ENCODE measurements at places on chromosomes 13 and 19.

GRCh38 chr13:46660857-46661256 is 107.9 kb downstream of the LRCH1 start:
- DNase-seq = no peak

- no peak for DNase-seq
Observed at GRCh38 chr13:112204346-112205327, 137.7 kb downstream of the SOX1 start.

GRCh38 chr19:23482829-23483228 is 87.6 kb upstream of the ZNF91 start:
- DNase-seq = no peak

GRCh38 chr19:3119693-3120380 is 16.0 kb upstream of the GNA15 start:
- no peak for DNase-seq

DNA sequence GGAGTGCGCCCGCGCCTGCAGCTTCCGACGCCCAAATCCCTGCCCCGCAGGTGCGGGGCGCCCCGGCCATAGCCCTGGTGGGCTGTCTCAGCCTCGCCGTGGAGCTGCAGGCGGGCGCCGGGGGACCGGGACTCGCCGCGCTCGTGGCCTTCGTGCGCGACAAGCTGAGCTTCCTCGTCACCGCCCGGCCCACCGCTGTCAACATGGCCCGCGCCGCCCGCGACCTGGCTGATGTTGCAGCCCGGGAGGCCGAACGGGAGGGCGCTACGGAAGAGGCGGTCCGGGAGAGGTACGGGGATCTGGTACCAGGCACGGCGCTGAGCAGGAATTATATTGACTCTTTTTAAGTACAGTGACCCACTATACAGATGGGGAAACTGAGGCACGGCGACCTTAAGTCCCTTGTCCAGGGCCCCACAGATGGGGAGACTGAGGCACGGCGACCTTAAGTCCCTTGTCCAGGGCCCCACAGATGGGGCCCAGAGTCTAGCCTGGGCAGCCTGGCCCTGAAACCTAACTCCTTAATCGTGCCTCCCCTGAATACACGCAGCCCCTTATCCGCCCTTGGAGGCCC is 586 bp downstream of the MRI1 start:
- no peak for DNase-seq

DNA sequence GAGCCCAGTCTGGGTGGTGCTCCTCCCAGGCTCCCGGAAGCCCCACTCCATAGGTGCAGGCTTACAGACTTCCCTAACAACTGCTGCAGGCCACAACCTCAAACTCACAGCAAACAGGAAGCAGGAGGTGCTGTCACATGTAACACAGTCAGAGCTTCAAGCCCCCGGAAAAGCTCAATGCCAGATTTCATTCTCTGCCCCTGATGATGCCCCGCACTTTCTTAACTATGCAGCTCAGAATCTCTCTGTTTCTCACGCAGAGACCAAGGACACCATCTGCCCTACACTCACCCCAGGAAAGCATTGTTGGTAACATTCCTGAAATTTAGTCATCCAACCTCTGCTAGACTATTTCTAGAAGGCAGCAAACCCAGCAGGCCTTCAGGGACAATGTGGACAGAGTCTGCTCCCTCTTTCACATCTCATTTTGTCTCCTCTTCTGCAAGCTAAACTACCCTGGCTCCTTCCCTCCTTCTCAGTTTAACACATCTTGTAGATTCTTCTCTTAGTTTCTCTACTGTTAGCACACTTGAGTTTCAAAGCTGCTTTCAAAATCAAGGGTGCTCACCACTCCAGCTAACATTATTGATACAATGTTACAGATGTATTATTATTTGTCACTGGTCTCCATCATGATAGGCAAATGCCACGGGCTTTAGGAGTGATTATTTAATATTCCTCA is 162.5 kb downstream of the KCTD12 start:
- DNase-seq = peak; percentile 11

DNA sequence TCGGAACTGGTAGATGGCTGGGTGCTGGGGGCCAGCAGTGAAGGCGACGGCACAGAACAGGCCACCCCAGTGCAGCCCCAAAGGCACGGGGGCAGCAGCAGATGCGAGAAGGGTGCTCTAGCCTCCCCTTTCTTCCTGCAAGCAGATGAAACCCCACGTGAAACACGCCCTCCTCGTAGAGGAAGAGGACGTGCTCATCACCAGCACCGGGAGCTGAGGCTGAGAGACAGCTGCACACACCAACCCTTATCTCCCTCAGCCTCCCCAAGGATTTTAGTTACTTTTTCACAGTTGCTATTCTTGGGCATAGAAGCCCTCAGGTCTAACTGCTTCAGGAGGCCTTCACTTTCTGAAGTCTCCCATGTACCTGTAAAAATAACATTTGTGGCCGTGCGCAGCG is 11.9 kb downstream of the ZNF787 start:
- no peak for DNase-seq

DNA sequence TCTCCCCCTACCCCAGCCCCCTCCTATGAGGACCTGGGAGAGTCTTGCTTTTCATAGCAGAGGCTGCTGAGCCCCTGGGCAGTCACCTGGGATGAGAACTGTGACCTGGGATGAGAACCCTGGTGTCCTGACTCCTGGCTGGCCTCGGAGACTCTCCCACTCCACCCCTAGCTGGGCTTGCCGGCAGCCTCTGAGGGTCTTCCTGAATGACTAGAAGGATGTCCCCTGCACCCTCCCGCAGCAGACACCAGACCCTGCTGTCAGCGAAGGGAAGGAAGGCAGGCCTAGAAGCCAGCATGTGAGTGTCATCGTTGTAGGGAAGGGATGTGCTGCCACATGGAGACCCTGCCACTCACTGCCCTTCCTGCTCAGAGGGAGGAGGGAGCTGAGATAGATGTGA is 203.4 kb upstream of the ZNF536 start:
- DNase-seq = no peak

DNA sequence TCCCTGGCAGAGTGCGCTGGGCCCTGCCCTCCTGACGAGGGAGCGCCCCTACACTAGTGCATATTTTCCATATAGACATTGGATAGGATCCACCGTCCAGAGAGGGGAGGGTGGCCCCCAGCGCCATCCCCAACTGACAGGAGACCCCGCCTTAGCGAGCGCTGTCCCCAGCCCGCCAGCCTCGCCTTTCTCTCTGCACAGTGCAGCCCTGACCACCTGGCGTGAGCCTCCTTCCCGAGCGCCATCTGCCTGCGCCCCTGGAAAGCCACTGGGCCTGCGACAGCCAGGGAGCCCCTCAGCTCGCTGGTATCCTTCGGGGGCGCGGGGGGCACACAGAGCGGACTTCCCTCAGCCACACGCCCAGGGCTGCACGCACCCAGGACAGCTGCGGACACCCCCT is 42.1 kb upstream of the ATP12A start:
- DNase-seq = no peak

- no peak for DNase-seq
Observed at GRCh38 chr19:41495589-41495988, 52.6 kb downstream of the ERICH4 start.

DNA sequence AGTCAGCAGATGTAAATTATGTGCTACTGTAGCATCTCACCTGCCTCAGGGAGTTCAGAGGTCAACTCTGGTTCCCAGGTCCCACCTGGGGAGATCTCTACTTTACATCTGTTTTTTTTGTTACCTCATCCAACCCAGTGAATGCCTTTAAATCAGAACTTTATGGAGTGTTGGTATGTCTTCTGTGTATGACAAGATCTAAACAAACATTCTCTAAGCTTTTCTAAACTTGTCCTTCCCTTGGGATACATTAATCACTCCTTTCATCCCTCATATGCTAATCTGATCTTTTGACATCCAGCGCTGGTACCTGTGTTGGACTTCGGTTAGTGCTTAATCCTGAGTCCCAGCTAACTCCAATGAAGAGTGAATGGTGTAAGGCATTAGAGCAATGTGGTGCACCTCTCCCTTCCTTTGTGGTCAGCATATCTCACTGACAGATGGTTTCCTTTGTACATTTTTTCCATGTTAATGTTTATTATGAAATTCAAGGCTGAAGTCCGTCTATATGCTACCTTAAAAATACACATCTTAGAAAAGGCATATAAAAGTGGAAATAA is 213.4 kb downstream of the ABCC4 start:
- DNase-seq = no peak

DNA sequence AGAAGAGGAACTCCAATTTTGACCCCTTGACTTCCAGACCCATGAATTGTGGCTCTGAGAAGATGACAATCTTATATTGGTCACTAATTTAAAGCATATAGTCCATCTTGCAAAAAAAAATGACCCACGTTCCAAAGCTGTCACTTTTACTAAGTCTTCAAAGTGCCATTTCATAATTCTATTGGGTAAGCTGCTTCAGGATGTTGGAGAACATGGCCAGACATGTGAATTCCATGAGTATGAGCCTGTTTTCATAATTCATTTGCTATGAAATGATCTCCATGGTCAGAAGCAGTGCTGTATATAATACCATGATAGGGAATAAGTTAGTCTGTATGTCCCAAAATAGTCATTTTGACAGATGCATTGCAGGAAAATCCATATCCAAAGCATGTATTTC is 1787.3 kb downstream of the SLITRK5 start:
- DNase-seq = no peak

GRCh38 chr19:49710372-49710951 is 19.5 kb downstream of the CPT1C start:
- no peak for DNase-seq

DNA sequence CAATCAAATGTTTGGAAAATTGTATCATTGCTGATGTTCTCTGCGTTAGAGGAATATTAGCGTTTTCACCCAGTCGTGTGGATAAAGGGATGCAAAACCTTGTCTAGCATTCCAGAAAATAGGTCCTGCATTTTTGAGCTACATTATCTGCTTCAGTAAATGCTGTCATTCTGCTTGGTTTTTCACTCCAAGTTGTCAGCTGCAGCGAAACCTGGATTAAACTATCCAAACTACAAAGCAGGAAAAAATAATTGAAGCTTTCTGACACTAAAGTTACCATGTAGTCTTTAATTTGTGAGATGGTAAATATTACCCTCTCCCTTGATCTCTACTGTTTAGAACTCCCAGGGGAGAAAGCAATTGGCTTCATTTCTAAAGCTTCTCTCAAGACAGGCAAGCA is 1795.5 kb upstream of the PRR20A start:
- no peak for DNase-seq

DNA sequence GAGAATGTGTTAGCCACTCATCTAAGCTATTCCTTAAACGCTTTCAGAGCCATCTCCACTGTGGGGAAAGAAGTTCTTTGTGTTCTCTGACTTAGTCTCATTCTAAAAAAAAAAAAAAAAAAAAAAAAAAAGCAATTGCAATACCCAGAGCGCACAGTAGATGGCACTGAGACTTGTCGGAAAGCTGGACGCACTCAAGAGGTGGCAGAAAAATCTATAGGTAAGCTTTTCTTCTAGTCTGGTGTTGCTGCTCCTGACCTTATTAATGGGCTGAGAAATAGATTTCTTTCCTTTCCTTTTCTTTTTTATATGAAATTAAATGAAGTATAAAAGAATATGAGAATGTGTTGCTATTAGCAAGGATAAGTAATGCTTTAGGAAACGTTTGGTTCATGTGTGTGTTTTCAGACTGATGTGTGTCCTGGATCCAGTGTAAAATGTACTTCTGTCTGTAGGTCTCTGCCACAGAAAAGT is 4.7 kb upstream of the GJB2 start:
- no peak for DNase-seq

GRCh38 chr13:99909097-99909835 is 62.3 kb downstream of the ZIC5 start:
- DNase-seq = no peak

DNA sequence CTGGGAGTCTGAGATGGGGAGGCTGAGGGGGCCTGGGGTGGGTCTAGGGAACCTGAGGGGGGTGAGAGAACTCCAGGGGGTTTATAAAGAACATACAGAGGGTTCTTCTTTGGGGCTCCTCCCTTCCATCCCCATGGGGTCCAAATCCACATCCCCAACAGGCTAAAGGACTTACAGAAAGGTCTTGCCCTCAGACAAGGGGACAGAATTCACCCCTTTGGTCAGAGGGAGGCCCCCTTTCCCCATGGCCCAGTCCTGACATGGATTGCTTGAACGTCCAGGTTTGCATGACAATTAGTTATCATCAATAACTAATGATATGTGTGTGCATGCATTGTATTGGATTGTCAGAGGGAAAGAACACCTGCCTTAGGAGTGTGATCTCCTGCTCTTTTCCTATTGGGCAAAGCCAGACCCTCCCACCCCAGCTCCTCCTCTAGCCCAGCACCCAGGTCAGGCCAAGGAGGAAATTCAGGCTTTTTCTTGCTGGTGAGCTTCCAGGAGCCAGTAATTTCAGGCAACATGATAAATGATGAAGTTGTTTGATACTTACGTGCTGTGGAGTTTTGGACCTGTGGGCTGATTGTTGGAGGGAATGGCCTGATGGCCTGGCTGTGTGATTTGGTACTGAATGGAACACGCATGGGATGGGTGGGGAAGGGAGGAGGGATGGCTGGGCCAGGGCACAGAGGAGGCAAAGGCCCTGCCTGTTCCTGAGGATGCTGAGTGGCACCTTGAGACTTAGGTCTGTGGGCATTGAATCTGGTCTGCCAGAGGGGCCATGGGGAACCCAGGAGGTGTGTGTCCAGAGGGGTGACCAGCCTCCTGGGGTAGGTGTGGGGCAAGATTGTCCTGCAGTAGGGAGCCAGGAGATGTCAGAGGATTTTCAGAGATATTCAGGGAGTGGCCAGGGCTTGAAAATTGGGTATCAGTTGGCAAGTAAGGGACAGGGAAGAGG is 1.1 kb downstream of the KLHL26 start:
- peak; percentile 22 for DNase-seq

GRCh38 chr13:100440751-100441425 is 147.7 kb downstream of the GGACT start:
- no peak for DNase-seq

- no peak for DNase-seq
Observed at GRCh38 chr19:57355916-57356315, 4.8 kb downstream of the ZNF304 start.

- DNase-seq = peak; percentile 34
Observed at GRCh38 chr19:12789098-12789903, 2.0 kb upstream of the JUNB start.

DNA sequence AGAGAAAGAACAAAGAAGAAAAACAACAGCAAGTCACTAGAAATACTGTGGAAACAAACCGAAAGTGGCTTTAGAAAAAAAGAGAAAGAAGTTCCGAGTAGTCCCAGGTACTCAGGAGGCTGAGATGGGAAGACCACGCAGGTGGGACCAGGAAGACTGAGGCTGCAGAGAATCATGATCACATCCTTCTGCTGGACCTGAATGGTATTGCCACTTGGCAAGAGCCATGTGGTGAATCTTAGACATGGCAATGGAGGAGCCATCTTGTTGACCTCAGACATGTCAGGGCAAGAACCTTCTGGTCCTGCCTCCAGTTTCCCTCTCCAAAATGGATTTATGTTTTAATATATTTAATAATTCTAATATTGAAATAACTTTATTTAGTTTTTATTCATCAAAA is 37.4 kb upstream of the ZNF724 start:
- DNase-seq = no peak

DNA sequence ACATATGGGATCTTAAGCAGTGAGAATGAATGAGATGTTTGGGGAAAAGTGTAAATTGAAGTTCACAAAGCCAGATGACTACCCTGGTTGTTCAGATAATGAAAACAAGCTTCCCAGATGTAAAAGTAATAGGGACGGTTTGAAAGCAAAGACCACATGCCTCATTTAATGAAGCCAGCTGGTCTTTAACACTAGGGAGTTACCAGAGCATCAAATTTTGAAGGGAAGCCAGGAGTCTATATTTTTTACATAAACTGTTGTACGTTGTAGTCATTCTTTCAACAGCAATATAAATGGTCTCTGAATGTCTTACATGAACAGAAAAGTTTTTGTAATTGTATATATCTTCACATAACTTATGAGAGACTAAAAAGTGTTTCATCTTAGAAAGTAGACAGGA is 2604.5 kb upstream of the PCDH20 start:
- DNase-seq = no peak

GRCh38 chr13:25429466-25429865 is 57.7 kb downstream of the ATP8A2 start:
- DNase-seq = no peak
